ENCODE measurements at places on chromosomes 5 and 9.

DNA sequence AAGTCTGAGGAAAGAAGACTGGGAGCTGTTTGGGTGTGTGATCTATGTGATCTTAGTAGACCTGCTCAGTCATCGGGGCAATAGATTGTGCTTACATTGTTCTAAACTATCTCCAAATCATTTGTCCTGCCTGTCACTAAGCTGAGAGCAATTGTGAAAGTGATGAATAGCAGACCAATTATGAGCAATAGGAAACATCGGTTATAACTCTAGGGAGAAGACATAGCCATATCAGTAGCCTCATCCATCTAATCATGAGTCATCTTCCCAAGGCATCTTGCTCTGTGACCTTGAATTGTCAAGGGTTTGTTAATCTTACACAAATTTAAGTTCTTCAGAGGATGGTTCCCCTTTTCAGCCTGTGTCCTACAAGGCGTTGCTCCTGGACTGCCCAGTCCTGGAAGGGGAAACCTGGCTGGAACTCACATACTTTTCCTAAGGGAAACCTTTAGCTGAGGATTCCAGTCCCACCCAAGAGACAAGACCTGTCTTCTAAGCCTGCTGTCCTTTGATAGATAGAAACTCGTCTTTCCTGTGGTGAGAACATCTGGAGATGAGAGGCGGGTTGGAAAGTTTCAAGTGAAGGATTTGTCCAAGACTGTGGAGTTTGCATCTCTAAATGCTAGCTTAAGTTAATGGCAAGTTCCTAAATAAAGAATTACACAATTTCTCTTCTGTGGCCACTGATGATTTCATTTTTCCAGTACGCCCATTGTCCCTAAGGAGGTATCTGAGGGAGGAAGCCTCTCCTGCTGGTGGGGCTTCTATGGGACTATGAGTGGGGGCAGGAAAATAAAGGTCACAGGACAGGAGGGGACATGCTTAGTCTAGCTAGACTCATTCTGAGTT is 53.9 kb upstream of the TRIM32 start:
- DNase-seq = no peak

GRCh38 chr5:76947082-76947503 is 5.8 kb upstream of the CRHBP start:
- no peak for DNase-seq

DNA sequence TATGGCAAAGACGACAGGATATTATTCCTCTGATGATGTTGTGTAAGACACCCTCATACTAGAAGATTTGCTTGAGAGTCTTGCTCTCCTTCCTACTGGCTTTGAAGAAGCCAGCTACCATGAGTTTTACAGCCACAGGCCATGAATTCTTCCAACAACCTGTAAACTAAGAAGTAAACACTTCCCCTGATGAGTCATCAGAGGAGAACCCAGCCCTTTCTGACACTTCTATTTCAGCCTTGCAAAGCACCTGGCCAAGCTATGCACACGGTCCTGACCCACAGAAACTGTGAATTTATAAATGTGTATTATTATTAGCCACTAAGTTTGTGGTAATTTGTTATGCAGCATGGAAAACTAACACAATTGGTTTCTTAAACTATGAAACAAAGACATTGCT is 288.8 kb upstream of the ADAMTSL1 start:
- no peak for DNase-seq

DNA sequence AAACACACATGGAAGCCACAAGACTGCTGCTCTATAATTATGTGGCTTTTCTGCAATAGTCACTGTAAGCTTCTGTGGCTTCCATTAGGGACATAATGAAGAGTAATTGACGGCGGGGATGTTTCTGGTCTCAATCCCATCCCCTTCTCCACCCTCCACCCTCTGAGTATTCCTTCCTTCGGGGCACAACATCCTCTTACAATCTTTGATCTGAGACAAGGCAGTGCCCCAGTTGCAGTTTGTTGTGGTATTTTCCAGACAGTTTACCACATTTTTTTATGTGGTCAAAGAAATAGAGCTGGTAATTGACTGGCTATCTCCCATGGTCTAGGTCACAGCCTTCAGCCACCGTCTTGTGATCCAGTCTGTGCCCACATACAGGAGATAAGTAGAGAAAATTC is 277.7 kb downstream of the NR2F1-AS1 start:
- no peak for DNase-seq

- no peak for DNase-seq
Measured at GRCh38 chr9:98132806-98133631, 14.0 kb upstream of the TRIM14 start.

- DNase-seq = no peak
Measured at GRCh38 chr9:134869554-134870300, 10.9 kb upstream of the FCN2 start.

DNA sequence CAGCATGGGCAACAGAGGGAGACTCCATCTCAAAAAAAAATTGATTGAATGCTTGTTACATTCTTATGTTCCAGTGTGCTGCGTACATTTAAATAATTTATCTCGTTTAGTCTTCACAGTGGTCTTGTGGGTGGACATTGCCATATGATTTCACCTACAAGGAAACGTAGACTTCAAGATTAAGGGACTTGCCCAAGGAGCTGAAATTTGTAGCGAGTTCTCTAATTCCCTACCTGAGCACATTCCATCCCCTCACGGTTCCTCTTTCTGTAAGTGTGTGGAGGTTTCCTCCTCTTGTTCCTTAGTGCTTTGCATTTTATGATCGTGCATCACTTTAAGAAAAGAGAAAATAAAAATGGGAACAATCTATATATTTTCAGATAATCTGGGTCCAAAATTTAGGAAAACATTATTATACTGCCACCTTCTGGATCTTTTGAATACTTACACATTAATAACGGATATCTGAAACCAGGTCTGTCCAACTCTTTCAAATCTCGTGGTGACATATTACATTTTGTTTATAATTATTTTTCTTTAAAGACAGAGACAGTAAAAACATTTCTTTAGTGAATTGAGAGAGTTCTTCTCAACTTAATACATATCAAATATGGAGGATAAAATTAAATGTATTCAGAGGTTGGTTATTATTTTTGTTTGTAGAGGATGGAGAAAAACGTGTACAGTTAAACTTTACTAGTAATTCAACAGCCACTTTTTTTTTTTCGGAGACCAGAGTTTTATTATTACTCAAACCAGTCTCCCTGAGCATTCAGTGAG is 29.9 kb upstream of the C7 start:
- DNase-seq = no peak

DNA sequence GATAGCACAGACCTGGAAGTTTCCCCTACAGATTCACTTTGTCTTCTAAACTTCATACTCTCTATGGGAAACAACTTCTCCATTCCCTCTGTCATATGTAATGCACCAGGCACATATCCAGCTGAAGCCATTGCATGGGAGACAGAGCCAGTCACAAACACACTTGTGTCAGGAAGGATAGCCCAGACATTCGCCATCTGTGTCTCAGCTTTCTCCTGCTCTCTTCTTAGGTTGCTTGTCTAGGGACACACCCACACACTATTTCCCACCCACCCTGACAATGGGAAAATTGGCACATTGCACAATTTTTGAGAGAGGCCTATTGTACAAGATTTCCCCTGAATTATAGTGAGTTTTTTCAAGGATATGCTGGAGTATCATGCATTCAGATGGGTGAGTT is 158.4 kb upstream of the MPDZ start:
- no peak for DNase-seq

DNA sequence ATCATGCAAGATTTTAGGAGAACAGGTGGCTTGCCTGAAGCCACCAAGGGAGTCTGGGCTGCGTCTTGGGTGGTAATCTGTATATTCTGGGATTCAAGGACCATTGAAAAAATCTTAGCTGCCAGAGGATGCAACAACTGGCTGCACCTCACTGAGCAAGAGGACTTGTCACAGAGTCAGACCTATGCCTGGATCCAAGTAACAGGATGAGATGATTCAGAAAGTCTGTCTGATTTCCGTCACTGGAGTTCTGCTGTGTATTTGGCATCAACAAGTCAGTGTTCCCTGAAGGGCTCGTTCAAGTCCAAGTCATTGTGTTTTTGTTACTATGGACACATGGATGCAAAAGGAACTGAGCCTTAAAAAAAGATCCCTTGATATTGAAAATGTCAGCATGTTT is 37.8 kb upstream of the CARTPT start:
- DNase-seq = no peak

DNA sequence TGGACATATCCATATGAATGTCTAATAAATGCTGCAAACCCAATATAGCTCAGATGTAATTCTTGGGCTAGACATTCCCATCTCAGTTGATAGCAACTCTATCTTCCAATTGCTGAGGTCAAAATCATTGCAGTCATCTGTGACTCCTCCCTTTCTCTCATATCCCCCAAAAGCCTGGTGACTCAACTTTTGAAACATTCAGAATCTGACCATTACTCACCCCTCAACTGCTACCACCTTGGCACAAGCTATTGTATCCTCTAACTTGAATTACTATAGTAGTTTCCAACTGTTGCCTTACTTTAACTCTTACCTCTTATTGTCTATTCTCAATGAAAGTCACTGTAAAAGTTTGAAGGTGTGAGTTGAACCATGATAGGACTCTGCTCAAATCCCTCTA is 600.1 kb upstream of the RGMB start:
- DNase-seq = no peak

DNA sequence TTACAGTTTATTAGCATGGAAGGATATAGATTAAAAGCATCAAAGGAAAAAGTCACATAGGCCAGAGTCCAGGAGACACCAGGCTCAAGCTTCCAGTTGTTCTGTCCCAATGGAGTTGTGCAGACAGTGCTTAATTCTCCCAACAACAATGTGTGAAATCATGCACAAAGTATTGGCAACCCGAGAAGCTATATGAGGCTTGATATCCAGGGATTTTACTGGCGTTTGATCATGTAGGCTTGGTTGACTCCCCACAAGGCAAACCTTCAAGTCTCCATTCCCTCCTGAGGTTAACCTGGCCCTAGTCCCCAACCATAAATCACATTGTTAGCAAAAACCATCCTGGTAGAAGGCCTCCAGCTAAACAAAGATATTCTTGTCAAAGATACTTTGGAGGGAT is 141.5 kb downstream of the ADAMTS19 start:
- DNase-seq = no peak

DNA sequence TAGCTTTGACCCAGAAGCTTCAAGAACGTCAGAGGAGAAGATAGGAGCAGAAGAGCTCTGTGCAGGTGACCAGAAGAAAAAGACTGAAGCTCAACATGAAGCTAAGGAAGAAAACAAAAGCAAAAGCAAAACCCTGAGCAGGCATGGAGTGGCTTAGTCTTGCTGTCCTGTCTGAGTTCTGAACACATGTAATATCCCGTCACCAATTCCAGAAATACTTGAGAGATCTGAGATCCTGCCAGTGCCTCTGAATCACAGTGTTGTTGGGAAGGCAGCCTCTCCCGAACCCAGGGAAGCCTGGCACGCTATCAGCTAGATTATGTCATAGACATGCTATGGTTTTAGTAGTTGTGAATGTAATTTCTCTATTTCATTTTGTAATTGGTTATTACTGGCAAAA is 235.7 kb downstream of the ICE1 start:
- no peak for DNase-seq

DNA sequence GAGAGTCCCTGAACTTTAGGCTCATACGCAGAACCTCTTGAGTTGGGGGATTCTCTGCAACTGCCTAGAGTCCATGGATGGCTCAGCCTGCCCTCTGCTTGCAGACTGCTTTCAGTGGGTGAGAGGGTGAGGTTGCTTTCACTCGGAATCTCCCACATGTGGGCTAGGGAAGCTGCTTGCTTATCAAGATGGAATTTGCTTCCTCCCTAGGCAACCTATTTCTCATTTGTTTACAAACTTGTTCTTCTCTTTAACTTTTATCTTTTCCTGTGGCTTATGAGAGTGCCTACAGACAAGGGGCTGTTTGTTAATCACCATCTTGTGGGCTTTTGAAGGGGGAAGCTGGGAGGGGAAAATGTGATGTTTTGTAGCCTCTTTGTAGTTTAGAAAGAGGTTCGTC is 10.0 kb downstream of the TLE4 start:
- no peak for DNase-seq

- no peak for DNase-seq
Measured at GRCh38 chr5:174425964-174426290, 298.5 kb upstream of the MSX2 start.

DNA sequence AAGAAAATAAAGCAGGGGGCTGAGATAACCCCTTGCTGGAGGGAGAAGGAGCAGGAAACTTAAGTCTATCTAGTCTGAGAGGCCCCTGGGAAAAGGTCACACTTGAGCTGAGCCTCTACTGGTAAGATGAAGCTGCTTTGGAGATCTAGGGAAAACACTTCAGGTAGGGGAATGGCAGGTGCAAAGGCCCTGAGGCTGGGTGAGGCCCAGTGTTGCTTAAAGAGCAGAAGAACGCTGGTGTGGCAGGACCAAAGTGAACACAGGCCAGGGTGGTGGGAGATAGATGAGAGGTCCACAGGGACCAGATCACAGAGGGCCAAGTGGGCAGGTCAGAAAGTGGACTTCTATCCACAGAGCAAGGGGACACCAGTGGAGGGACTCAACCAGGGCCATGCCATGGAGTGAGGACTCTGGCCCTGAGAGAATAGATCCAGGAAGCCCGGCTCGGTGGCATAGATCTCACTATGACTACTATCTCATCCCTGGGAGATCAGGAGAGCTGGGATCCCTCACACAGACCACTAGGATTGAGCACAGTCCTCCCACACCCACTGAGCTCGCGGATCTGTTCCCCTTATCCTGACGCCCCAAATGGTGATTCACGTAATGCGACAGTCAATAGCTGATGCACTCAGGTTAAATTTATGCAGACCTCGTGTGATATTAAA is 17.6 kb upstream of the NEURL1B start:
- DNase-seq = no peak

DNA sequence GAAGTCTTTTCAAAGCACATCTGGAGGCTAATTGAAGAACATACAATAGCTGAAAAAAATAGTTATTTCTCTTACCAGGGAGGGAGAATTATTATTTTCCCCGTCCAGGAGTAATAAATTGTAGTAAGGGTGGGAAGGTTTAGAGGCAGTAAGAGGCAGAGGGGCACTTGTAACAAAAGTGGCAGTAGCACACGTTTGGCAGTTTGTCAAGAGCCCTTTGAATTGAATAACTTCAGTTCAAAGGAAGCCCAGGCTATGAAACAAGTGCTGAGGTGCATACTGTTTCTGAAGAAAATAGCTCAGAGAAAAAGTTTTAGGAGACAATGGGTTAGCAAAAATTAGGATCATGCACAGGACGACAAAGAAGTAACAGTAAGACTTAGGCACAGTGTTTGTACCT is 451.3 kb downstream of the LRRC70 start:
- no peak for DNase-seq

DNA sequence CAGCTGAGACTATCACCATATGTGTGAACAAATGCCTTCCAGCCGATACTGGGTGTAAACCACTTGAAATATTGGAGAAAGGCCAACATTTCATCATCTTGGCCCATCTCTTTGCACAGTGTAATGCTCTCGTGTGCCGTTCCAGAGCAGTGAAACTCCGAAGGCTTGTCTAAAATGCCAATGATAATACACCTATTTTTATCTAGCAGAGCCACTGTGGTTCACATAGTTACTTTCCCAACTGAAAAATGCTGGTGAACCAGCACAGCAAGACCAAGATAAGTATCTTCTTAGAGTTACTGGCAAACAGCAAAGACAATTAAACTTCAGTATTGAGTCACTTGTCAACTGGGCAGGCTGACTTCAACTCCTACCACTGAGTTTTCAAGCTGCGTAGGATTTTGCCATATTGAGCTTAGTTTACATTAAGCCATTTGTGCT is 379.9 kb upstream of the ACTBL2 start:
- no peak for DNase-seq

- DNase-seq = no peak
Measured at GRCh38 chr5:109654455-109654854, 35.3 kb upstream of the MAN2A1 start.
